ENCODE measurements at places on chromosomes 2 and 18. TPM values are rescaled to one million over a fixed set of nuclear protein-coding genes. Genes with fewer than 3 reads are reported as not detected.

Gene MRO
- total RNA-seq = 2.3 TPM

Gene CCL20
- not detected for total RNA-seq

Gene EIF5B
- 62.5 TPM for total RNA-seq

Gene SPATA3
- not detected for total RNA-seq

Gene ASIC4
- total RNA-seq = not detected

DNA sequence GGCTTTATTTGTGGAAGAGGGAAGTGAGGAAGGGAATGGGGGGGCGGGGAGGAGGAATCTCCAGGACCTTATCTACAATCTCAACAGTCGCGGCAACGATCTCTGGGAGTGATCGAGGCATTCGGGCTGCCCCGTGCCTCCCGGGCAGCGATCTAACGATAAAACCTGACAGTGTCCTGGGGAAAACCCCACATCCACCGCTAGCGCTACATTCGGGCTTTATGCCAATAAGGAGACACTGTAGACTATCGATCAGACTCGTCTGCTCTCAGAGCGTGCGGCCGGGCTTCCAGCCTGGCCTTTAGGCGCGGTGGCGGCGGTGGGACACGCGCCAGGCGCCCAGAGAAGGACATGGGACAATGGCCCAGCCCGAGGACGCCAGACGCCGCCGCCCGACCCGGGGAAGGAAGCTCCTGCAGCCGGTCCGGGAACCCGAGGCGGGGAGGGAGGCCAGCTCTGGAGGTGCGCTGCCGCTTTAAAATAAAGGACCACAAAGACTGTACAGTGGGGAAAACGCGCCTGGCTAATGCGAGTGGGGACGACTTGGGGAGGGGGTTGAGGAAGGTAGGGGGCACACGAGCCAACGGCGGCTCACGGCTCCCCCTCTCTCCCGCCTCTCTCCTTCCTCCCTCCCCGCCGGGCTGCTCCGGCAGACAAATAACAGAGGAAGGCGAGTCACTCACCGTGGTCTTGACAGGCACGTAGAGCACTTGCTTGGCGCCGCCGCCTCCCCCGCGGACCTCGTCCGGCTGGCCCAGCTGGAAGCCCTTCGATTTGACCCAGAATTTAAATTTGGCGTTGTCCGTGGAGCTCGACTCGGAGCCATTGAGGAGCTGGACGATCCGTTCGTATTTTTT, 2.2 kb downstream of the NOL4 start:
- DNase-seq = peak; percentile 79

- DNase-seq = no peak
These were observed 658.0 kb upstream of the CDH2 start for GRCh38 chr18:28834889-28835288.

DNA sequence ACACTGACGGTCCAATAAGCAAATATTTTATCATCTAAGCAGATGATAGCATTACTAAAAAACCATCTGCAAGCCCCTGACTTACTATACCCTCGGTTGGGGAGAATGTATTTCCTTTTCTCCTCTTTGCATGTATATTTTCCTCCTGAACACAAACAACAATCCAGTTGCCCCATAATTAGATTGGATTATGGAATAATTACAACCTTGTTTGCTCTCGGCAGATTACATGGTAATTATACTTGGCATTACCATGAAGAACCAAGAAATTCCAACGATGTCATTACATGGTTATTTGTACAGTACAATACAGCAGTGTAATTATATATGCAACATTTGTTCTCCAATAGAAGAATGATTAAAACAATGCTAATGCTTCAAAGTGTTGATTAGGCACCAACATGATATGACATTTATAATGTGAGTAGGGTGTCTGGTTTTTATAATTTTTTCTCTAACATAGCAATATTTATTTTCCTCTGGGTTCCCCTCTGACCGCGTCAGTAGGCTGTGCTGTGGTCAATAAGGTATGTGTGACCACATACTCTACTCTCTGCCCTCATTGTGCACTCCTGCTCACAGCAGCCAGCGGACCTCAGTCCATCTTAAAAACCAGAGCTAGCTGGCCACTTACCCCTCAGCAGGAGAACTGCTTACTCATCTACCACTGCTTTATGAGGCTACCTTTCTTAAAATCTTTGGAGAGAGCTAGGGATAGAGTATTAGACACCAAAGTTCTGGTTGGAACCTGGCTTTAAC, 176.1 kb downstream of the INSIG2 start:
- DNase-seq = no peak

DNA sequence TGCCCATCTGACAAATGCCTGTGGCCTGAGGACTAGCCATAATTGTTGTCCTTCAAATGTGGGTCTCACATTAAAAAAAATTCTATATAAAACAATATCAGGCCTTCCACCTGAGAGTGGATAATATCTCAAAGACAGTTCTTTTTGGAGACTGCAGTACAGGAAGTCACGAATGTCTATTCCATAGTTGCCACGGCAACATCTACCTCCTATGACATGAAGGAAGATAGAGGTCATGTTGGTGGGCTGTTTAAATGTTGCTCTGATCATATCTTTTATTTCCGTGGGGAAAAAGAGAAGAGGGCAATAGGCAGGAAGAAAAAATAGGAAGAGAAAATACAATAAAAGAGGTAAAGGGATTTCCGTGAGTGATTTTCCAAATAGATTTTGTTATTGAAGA, 151.8 kb downstream of the ARL6IP6 start:
- DNase-seq = no peak

DNA sequence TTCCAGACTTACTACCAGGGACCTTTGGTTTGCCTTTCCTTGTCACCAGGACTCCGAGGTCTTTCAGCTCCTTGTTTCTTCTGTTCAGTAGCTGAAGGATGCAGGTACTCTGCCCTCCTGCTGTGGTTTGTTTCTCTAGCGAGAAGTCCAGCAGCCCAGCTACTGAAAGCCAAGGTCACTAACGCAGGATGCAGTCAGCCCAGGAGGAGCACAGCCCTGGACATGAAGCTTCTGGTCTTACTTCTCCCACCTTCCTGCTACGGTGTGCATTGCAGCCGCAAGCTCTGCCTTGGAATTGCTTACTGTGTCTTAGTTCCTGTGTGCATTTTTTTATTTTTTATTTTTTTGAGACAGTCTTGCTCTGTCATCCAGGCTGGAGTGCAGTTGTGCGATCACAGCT, 62.4 kb downstream of the DGKD start:
- no peak for DNase-seq

- DNase-seq = peak; percentile 57
These were observed 120.2 kb downstream of the RPIA start for GRCh38 chr2:88811681-88812080.

DNA sequence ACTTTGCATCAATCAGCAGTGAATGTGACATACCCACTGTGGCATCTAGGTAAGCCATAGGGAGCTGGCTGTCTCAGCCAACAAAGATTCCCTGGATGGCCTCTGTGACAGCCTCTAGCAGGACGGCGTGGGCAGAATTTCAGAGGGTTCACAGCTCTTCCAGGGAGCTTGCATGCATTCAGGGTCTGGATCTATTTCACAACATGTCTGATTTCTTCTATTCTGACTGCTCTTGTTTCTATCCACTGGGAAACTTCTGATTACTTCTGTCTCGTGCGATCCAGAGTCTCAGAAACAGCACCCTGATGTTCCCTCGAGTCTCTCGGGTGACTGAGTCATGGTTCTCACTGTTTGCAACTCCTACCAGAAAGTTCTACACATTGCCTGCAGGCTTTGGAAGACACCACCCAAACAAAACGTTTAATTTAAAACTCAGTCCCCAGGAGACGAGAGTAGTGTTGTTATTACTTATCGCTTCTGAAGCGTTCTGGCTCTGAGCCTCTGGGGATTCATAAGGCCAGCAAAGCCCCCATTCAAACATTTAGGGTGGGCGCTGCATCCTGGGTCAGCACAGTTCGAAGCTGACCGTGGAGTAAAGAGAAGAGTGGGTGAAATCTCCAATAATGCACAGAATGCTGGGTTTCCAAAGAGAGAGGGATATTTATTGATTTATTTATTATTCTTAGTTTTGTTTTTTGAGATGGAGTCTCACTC, 41.9 kb upstream of the ODC1 start:
- no peak for DNase-seq

GRCh38 chr2:230008708-230009066, 60.0 kb downstream of the SLC16A14 start:
- no peak for DNase-seq

- DNase-seq = no peak
These were observed 179.4 kb downstream of the ALPK2 start for GRCh38 chr18:58449464-58449863.

DNA sequence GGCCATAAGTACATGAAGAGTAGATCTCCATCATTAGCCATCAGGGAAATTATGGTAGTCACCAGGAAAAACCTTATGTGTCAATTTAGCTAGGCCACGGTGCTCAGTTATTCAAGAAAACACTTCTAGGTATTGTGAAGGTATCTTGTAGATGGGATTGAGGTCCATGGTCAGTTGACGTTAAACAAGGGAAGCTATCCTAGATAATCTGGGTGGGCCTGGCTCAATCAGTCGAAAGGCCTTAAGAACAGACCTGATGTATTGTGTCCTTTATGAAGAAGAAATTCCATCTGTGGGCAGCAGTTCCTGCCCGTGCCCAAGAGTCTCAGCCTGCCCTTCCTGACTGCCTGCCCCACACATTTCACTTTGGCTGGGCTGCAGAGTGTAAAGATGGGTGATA, 16.7 kb upstream of the CNGA3 start:
- DNase-seq = no peak
